ENCODE measurements at places on chromosomes 5 and 9.

DNA sequence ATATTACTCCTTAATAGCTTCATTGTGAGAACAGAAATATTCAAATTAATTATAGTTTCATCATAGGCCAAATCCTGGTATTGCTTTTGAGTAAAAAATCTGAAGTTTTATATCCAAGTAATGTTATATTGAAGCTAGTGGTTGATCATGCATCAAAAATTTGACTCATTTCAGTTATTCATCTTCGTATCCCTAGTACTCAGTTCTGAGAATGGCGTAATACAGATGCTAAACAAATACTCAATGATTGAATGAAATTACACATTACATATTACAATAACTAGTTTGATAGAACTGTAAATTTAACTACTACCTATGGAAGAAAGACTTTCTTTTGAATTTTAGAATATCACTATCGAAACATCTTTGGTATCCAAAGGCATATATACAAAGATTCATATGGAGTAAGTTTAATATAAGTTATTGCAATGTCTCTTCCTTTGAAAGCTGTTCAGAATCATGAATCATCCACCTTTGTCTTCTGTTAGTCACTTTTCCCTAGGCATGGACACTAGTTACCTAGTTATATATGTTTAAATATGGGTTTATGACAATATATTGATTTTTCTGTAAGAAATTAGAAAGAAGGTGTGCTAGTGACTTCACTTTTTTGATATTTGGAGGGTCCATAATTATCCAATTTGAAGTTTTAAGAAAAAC, 5.0 kb upstream of the ZNF462 start:
- no peak for DNase-seq

GRCh38 chr9:22514871-22515270, 68.2 kb downstream of the DMRTA1 start:
- no peak for DNase-seq

DNA sequence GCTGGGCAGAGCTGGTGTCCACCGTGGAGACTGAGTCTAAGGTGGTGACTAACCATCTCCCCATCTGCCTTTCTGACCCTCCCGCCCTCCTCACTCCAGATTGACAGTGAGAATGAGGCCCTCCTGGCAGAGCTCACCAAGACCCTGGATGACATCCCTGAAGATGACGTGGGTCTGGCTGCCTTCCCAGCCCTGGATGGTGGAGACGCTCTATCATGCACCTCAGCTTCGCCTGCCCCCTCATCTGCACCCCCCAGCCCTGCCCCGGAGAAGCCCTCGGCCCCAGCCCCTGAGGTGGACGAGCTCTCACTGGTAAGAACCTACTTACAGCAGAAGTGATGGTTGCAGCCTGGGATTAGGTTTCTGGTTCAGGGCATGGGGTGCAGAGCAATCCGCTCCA, 96.5 kb downstream of the PPARGC1B start:
- DNase-seq = no peak

DNA sequence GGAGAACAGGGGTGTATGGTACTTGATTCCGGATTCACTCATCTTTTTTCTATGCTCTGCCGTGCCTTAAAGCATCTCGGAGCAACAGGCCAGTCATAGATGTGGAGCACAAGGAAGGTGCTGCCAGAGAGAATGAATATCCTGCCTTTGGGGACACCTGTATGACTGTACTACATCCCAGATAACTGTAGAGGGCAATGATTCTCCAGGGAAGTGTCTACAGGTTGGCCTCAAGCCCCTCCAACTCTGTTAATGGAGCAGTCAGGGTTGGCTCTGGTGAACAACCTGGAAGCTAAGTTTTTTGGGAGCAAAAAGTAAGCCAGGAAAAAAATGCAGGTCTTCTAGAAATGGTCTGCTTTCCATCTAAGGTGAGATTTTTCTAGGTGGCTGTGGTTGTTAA, 71.0 kb downstream of the NREP start:
- no peak for DNase-seq

DNA sequence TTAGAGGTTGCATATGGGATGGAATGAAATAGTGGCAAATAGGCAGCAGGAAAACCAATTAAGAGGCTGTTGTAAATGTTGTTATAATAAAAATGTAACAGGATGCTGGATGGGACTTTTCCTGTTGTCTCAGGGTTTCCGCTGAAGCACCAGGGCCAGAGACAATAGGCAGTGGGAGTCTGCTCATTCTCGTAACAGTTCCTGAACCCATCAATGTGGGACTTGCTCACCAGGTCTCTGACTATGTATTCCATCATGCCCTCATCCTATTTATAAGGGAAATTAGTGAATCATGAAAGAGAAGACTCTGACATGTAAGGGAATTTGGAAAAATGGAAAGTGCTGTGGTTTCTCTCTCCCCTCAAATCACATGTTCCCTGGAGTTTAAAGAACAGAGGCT, 23.5 kb upstream of the SSBP2 start:
- no peak for DNase-seq

DNA sequence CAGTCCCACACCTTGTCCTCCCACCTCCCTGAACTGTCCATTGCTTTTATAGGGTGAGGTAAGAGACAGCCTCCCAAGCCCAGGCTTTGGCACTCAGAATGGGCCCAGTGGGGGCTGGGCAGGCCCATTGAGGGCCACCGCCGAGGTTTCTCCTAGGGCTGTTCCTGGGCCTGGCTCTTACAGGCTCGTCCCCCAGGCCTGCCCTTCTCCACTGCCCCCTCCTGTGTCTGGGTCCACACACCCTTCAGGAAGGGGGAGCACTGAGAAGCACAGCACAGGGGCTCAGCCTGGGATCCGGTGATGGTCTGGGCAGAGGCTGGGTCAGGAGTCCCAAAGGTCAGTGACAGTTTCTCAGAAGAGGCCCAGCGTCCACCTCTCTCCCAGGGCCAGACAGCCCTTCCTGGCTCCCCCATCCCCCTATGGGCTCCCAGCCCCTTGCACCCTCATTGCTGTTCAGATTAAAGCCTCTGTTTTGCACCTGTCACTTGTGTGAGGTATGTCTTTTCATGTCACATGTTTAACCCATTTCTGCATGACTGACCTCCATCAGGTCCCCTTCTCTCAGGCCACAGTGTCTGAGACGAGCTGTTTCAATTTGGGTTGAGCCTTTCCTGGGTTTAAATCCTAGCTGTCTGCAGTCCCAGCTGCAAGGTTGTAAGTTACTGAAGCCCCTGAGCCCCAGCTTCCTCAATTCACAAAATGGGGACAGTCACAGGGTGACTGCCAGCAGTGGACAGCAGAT, 29.4 kb downstream of the IER5L start:
- no peak for DNase-seq

DNA sequence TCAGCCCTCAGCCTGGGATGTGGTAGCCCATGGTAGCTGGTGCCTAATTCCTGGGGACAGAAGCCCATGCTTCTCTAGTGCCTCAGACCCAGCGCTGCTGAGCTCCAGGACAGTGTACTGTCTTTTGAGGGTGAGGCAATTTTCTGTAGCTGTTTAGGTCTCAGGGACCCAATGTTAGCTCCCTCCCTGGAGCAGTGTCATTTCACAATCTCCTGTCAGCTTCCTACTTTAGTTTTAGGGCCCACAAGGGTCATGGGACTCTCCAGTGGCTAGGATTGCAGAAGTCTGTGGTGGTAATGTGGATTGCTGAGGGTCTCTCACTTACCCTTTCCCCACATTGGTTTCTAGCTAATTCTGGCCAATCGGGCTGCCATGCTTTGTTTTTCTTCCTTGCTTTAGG, 67.7 kb upstream of the CCL21 start:
- no peak for DNase-seq

- DNase-seq = no peak
Measured at GRCh38 chr5:170701334-170701733, 82.2 kb upstream of the GABRP start.

DNA sequence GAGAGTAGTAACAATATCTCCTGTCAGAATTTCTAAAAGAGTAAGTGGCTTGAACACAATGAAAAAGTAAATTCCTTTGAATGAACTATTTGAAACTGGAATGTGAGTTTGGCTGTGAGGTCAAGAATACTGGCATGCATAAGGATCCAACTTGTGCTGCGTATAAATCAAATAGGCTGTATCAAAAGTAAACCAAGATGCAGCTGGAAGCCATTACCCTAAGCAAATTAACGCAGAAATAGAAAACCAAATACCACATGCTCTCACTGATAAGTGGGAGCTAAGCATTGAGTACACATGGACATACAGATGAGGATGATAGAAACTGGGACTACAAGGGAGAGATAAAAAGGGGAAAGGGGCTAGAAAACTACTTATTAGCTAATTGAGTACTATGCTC, 24.0 kb upstream of the SRFBP1 start:
- DNase-seq = no peak

DNA sequence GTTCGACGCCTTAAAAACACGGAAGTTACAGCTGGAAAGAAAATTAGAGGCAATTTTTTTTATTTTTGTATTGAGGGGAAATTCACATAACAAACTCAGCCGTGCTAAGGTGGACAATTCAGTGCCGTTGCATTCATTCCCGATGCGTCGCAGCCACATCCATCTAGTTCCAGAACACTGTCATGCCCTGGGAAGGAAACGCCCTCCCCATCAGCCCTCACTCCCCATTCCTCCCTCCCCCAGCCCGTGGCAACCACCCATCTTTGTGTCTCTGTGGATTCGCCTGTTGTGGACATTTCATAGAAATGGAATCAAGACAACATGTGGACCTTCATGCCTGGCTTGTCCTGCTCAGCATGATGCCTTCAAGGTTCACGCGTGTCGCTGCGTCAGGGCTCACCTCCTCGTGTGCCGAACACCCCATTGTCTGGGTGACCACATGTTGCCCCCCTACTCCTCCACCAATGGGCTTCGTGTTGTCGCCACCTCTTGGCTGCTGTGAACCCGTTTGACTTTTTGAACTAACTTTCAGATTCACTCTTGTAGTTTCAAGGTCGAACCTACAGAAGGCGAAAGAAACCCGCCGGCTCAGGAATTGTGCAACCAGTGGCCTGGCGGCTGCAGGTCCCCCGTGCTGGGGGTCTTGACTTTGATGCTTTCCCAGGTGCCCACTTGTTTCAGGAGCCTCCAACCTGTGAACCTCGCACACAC, 17.4 kb upstream of the CAMSAP1 start:
- DNase-seq = no peak

DNA sequence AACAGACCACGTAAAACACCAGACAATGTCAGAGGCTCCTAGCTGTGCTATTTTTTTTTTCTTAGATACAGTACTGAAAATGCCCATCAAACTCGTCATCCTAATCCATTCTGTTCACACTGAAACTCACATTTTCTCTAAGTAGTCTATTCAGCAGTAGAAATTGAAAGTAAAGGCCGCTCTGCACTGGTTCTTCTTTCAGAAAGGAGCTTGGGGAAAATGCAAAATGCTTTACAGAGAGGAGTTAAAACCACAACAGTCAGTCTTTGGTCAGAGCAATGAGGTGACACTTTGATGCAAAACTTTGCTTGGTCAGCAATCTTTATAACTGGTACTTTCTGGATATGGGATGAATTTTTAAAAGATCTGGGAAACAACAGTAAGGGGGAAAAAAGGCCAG, 43.8 kb upstream of the SUSD1 start:
- DNase-seq = no peak

GRCh38 chr9:81244631-81245030, 444.7 kb downstream of the TLE1 start:
- DNase-seq = no peak

DNA sequence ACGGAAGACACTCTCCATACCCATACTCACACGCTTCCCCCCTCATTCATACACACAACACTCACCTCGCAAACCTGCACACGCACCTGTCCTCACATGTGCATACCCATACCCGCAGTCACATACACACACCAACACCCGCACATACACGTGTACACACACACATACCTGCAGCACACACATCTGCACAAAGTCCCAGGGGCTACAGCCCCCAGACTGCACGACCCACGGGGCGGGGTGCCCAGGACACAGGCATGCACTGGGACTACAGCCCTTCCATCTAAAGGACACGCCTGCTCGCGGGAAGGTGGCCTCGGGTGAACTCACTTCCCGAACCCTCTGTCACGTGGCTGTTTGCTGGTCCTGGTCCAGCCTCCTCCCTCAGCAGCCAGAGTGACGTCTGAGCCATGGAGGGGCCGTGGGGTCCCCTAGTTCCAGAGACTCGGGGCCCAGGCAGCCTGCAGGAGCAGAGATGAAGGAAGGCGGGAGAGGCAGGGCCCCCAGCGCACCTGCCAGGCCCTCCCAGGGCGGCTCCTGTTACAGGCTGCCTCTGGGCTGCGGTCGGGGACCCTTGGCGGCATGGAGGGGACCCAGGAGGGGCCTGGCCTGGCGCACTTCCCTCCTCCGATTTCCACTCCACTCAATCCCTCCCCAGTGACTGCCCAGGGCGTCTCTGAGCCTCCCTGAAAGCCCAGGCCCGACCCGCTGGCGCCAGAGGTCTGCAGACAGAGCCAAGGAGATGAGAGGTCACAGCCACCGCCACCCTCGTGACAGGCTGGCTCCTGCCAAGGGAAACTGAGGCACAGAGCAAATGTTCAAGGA, 8.1 kb downstream of the SLC12A7 start:
- DNase-seq = no peak

DNA sequence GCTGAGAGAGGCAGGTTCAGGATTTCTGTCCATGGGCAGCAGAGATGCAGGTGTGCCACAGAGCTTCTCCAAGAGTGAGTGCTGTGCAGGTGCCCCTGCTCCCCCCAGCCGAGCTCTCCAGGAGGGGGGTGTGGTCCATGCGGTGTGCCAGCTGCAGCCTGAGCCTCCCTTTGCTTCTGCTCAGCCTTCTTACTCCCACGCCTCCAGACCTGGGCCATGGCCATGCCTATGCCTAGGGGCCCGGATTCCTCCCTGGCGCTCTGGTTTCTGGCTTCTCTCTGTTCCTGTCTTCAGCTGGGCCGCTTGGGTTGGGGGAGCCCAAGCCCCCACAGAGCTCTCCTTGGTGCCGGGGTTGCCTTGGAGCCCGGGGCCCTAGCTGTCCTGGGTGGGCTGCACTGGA, 133.3 kb downstream of the CACNA1B start:
- no peak for DNase-seq

DNA sequence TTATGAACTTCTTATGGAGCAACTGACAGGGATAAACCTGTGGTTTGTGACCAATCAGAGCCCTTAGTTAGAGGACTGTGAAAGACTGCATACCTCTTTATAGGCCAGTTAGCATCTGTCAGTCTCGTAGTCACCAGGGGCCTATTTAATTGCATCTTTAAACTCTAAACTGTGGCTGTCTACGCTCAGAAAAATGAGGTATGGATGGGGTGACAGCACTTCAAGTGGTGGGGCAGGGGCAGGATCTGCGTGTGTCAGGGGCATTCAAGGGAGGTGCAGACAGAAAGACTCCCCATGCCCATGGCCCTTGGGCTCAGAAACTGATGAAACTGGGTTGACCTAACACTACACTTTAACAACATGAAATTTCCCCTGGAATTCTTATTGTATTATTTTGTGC, 132.6 kb upstream of the TBCA start:
- DNase-seq = no peak

DNA sequence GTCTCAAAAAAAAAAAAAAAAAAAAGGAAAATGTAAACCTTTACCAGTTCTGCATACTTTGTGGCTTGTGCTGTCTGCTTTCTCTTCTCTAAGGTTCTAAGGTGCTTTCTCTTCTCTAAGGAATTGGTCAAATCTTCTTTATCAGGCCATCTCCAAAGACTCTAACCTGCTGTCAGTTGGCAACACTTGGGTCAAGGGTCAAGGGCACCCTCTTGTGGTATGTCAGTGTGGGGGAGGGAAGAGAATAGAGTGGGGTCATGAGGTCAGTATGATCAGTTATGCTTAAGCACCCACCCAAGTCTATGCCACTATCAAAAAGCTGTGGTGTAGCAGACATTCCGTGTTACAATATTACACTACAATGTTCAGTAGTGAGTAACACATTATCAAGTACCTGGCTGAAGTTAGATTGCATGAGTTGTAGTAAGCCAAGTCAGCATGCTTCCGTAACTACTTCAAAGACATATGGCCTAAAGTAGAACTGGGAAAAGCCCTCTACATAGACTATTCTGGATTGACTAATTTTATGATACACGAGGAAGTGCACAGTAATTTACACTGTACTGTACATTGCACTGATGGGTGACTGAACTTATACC, 25.0 kb upstream of the CCL28 start:
- DNase-seq = no peak
